GM03348 (cell line): ENCODE measurements at places on chromosomes 11 and 22.

GRCh38 chr11:21911061-21911460 is 281.8 kb upstream of the ANO5 start:
- DNase-seq, result no peak

GRCh38 chr22:30286813-30287647 is 2.3 kb downstream of the CASTOR1 start:
- DNase-seq, result peak; percentile 73

GRCh38 chr11:73651661-73652045 is 5.3 kb downstream of the PLEKHB1 start:
- DNase-seq, result no peak

GRCh38 chr11:132579136-132579535 is 953.2 kb downstream of the OPCML start:
- DNase-seq, result no peak

- DNase-seq, result no peak
Measured at GRCh38 chr11:17073370-17074027, 4.0 kb downstream of the RPS13 start.

GRCh38 chr11:22197139-22198005 is 4.5 kb downstream of the ANO5 start:
- no peak for DNase-seq

DNA sequence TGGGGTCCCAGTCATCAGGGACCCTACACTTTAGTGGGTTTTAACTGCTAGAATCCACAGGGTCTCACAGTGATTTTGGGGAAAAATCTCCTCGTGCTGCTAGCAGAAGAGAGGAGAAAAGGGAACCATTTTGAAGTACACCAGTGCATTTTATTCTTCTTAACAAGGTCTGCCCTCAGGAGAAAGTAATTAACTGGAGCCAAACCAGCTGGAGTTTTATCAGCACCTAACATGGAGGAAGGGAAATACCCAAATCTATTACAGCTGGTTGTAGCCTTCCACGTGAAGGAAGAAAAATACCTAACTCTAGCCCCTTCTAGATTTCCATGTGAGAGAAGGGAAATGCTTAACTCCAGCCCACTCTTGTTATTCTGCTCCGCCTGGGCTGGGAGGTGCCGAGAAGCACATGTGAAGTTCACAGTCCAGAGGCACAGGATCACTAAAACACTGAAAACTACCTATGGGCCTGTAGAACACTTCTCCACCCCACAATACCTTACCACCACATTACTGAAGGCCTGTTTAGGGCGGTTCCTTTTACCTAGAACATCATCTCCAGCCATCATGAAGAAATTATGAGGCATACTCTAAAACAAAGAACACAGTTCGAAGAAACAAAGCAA is 31.3 kb upstream of the TEAD1 start:
- DNase-seq, result no peak

- peak; percentile 63 for DNase-seq
Measured at GRCh38 chr11:108965306-108966001, 300.6 kb downstream of the DDX10 start.
